SJSA1 (cell line): ENCODE measurements at places on chromosomes 3 and 15. TPM values are rescaled to one million over a fixed set of nuclear protein-coding genes. Genes with fewer than 3 reads are reported as not detected.

The APBA2 gene
- 51.9 and 53.3 TPM in 2 replicates for total RNA-seq

The GMPS gene
- 79.4 and 80.2 TPM in 2 replicates for total RNA-seq

The PLA2G4D gene
- total RNA-seq: not detected in 2 replicates

The UPK1B gene
- total RNA-seq: 0.18 TPM in 1 of 2 replicates, not detected in the other

DNA sequence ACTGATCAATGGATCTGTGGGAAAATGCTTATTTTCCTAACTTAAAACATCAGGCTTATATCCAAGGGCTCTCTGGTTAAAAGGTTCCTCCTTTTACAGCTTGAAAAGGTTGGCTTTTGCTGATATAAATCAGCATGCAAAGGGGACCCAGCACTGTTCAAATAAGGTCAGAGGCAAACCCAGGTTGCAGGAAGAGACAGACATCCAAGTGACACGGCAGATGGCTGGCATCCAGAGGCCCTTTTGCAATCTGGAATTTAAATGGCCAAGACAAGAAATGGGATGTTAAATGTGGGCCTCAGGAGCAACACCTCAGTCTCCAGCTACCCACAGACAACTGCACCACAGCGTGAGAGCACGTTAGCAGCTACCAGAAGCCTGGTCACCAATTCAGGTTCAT lies 6.3 kb downstream of the SH3BP5 start:
- H3K4me3 ChIP-seq: no peak overlapping the region
- H3K27ac ChIP-seq: no peak overlapping the region
- H3K27me3 ChIP-seq: no peaks in the 10 kb centered on the region
- peaks cover 29% of the 10 kb centered on the region for H3K4me1 ChIP-seq

DNA sequence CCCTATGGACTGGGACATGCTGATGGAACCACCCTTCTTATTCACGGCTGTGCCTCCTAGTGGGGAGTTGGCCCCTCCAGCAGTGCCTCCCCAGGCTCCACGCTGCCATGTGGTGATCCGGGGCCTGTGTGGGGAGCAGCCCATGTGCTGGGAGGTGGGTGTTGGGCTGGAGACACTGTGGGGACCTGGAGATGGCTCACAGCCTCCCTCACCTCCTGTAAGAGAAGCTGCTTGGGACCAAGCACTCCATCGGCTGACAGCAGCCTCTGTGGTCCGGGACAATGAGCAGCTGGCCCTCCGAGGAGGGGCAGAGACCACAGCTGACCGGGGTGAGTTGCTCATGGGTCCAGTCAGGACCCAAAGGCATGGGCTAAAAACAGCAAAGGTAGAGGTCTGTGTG lies 9.1 kb downstream of the ALG3 start:
- H3K27ac ChIP-seq: no peak overlapping the region
- H3K4me3 ChIP-seq: no peak overlapping the region
- H3K27me3 ChIP-seq: no peaks in the 10 kb centered on the region
- DNase-seq: no peak

DNA sequence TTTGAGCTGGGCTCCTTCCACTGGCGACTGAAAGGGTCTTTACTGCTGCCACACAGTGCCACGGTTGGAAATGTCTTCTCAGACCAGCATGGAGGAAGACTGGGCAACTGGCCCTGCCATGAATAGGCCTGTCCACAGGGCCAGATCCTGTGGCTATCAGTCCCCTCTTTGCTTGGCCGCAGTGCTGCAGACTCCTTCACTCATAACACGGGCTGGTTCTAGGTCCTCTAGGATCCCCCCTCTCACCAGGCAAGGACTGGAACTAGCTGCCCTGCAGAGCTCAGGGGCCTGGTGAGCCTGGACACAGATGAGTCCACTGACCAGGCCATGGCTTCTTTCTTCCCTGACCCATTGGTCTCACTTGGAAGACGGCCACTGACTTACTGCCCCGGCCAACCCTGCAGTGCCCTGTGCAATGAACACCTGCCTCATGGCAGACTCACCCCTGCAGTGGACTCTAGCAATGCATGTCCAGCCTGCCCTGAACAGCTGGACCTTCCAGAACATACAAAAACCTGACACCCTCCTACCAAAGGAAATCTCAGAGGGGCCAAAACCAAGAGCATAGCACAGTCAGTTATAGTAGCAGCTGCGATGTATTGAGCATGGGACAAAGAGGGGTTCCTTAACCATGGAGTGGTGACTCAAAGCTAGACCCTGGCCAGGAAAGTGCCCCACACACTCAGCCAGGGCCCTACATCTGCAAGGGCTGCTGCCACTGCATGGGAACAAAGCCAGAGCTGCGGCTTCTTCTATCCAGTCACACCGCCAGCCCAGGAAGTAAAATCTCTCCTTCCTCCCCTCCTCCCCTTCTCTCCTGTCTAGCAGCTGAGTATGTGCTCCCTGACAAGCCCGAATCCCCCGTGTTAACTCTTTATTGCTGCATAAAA lies 72.1 kb upstream of the ITGA11 start:
- H3K27me3 ChIP-seq: no peaks in the 10 kb centered on the region
- no peaks in the 10 kb centered on the region for H3K36me3 ChIP-seq
- H3K27ac ChIP-seq: no peak overlapping the region
- no peak overlapping the region for H3K4me3 ChIP-seq
- H3K4me1 ChIP-seq: no peaks in the 10 kb centered on the region
- DNase-seq: no peak

GRCh38 chr3:103372031-103372430 lies 937.2 kb downstream of the ZPLD1 start:
- no peak overlapping the region for H3K4me3 ChIP-seq
- H3K4me1 ChIP-seq: no peaks in the 10 kb centered on the region
- no peaks in the 10 kb centered on the region for H3K27me3 ChIP-seq
